ENCODE measurements at places on chromosomes 12 and 14.

GRCh38 chr12:19398376-19399363 lies 40.6 kb upstream of the AEBP2 start:
- DNase-seq = no peak

DNA sequence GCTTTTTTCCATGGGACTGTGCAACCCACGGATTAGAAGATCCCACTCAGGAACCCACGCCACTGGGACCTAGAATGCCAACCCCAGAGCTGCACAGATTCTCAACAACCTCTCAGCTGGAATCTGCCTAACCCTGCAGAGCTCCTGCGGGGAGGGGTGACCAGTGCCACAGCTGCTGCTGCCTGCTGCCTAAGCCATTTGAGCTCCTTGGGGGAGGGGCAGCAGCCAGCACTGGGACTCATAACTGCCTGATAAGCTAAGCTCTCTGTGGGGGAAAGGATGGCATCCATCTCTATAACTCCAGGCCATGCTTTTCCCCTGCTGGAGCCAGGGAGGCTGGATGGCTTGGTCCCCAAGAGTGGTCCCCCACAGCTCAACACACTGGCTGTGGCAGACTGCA lies 182.8 kb downstream of the SLC5A8 start:
- DNase-seq = no peak

- DNase-seq = no peak
Measured at GRCh38 chr14:23023022-23023794, 11.5 kb downstream of the PSMB5 start.

DNA sequence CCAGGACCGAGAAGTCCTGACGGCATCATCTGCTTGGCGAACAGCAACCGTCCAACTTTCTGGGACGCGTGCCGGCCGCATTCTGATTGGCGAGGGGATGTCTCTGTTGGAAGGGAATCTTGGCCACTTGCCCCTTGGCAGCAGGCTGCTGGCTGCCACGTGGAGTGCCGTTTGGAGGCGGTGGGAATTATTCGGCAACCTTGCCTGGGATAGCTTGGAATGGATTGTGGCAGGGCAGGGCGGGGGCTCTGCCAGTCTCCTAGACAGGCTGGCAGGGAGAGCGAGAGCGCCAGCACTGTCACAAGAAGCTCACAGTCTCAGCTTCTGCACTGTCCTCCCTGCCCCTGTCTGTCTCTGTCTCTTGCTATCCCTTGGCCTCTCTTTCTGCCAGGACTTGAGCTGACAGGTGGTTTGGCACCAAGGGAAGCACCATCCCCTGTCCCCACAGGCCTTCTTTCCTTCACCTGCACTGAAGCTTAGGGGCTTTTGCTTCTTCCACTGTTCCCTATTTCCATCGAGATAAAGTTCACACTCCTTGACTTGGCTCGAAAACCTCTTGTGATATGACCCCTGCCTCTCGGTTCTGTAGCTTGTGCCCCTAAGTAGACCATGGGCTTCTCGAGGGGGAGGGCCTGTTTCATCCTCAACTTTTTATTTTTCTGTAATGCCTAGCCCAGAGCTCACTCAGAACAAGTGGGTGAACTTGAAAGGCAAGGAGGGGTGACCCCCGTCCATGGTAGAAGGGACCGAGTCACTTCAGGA lies 201.9 kb downstream of the PHETA1 start:
- no peak for DNase-seq

GRCh38 chr12:53498235-53498630 lies 1.0 kb downstream of the MAP3K12 start:
- no peak for DNase-seq

Data from HuH-7.5 (cell line).